ENCODE measurements at places on chromosomes 16 and 17.

- DNase-seq: no peak
Observed at GRCh38 chr17:56431736-56432135, 161.8 kb upstream of the NOG start.

DNA sequence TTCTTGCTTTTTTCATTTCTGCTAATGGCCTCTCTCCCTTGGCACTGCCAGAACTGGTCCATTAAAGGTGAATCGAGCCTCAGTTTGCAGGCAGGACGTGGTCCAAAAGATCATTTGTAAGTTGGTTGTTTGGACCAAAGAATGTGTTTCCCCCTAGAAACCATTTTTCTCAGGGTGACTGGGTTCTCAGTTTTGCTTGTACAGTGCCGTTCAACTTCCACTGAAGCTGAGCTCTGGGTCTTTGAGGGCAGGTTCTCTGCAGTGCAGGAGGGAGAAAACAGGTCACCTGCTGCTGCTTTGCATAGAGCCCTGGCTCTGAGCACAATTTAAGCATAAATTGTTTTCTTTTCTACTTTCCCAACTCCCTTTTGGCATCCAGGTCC is 9.0 kb upstream of the AMZ2 start:
- DNase-seq: no peak

DNA sequence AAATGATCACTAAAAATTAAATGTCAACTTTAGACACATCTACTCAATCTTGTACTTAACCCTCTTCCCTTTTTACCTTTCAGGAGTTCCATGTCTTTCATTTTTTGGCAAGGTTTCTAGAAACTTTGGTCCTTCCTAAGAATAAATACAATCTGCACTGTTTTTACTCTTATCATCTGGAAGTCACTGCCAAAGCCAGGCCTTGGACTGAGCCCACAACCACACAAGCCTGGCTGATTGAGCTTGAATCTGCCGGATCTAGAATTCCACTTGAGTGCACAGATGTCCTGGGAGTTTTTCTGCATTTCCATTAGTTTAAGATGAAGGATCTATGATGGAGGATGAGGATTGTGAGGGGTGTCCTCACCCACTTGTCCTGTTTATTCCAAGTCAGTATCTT is 126.1 kb downstream of the VPS53 start:
- no peak for DNase-seq

DNA sequence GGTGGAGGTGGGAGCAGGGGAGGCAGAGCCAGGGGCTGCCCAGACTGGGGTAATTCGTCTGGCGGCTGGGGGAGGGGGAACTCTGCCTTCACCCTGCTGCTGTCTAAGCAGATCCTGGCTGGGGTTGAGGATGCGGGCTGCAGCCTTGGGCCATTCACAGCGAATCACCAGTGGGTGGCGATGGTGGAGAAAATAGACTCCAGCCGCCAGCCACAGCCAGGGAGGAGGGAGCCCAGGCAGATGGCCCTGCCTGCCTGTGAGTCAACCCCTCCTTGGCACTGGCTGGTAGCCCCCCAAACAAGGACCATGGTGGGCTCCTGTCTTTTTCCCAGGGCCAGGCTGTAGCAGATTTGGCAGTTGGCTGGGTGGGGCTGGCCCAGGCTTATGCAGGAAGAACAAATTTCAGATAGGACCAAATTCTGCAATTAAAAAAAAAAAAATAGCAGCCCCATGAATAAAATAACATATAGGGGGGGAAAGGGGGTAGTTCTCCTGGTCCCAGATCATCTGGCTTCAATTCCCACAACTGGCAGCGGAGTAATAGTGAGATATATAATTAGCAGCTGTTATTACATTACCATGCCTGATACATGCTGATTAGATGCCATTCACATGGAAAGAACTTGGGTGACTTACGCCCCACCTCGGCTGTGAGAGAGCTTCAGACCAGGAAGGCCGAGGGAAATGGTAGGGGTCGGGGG is 41.5 kb upstream of the CDH5 start:
- DNase-seq: no peak

- DNase-seq: no peak
Observed at GRCh38 chr17:59620064-59620359, 317 bp downstream of the CLTC start.

GRCh38 chr17:83081684-83082201 is 2.3 kb downstream of the METRNL start:
- DNase-seq: no peak

DNA sequence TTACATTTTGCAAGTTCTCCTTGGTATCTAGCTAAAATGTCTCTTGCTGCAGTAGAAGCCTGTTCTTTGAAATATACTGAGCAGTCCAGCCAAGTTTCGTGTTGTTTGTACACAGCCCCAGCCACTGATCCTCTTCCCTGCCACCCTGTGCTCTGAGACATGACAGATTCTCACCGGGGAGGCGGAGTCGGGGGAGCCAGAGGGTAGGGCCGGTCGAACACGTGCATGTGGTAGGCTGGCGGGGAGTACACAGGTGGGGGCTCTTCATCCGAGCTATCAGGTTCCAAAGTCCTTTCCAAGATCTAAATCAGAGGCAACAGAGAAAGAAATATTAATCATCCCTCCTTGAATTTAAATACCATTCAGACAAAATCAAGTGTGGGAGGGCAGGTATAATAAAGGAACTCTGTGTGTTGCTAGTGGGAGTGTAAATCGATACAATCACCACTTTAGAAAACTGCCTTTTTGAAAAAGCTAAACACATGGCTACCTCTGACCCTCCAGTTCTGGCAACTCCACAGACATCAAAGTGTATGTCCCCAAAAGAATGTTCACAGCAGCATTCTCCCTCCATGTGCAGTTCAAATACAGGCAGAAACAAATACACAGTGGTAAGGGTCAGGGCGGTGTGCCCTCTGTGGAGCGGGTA is 29.7 kb upstream of the MRPS23 start:
- DNase-seq: no peak

GRCh38 chr17:61368832-61369450 is 30.7 kb upstream of the TBX2 start:
- DNase-seq: no peak

DNA sequence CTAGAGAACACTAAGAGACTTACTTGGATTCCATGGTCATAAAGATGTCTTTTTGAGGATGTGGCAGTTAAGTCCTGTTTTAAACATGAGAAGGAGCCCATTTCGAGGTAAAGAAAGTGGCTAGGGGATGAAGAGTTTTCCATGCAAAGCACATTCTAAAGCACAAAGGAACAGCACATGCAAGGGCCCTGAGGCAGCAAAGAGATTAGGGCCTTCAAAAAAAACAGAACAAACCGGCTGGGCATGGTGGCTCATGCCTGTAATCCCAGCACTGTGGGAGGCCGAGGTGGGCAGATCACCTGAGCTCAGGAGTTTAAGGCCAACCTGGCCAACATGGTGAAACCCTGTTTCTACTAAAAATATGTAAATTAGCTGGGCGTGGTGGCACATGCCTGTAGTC is 79.8 kb downstream of the AKAP1 start:
- DNase-seq: no peak

- no peak for DNase-seq
Observed at GRCh38 chr17:12386225-12386624, 279.5 kb upstream of the MYOCD start.

- no peak for DNase-seq
Observed at GRCh38 chr16:14215941-14216340, 144.8 kb downstream of the MRTFB start.

DNA sequence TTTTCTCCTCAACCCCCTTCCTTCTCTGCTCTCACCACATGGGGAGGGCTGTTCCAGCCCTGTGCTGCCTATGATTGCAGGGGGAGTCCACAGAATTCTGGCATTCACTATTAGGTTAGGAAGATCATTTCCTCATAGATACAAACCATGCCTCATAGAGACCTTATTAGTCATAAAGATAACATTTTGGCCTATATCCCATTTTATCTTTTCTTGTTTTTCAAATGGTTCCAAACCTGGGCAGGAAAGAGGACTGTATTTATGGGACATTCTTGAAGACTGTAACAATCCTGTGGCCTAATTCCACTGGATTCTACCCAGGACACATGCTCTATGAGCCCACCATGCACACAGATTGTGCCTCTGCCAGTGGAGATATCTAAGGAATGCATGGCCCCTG is 51.7 kb downstream of the ASIC2 start:
- DNase-seq: no peak

- DNase-seq: no peak
Observed at GRCh38 chr16:10871157-10871991, 5.6 kb upstream of the CIITA start.

DNA sequence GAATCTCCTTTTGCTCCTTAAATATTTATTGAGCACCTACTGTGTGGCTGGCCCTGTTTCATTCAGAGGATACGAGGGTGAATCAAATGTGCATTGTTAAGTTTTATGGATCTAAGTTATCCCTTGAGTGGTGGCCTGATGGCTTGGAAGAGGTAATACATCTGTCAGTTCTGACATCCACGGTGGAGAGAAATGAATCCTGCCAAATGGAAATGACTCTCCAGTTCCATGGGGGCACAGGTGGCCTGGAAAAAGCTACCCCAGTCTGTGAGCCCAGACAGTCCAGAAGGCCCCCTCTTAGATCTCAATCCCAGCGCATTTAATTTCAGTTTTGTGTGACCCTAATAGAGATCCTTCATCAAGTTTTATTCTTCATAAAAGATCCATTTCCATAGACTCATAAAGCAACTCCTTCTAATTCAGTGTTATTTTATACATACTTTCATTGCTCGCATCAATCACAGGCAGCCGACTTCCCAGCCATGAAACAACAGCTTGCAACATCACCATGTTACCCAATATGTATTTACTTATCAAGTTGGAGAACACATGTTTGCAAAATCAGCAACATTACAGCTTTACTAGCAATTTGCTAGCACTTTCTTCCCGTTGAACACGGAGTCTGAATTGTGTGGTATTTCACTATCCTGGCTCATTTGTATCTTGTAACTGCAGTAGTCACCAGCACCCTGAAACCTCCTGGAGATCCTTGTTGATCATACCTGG is 334.8 kb upstream of the HSBP1 start:
- no peak for DNase-seq

DNA sequence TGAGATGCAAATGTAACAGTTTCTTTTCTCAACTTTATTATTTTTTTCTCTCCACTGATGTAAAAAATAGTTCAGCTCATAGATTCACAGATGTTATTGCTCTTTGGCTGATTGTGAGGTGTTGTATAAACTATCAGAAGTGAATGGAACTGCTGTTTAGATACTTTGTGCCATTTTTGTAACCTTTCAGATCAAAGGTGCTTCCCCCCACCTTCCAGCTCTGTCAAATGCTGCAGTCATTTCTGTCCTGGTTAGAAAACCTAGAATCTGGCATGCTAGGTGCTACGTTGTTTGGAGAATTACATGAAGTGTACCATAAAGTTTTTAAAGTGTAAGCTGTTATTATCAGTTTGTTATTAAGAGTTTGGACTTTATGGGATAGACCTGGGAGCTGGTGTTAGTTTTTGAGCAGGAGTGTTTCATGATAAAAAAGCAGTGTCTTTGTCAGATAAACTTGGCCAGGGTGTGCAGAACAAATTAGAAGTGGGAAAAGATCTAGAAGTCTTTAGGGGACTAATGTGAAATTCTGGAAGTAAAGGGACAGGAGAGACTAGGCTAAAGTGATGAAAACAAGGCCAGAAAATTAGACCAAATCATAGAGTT is 1.8 kb upstream of the WIPI1 start:
- no peak for DNase-seq

GRCh38 chr17:17737961-17738894 is 57.0 kb downstream of the RAI1 start:
- DNase-seq: peak; percentile 62

Data from right kidney (tissue), 9 donors.